ENCODE measurements at places on chromosomes 4 and X. TPM values are rescaled to one million over a fixed set of nuclear protein-coding genes. Genes with fewer than 3 reads are reported as not detected.

DNA sequence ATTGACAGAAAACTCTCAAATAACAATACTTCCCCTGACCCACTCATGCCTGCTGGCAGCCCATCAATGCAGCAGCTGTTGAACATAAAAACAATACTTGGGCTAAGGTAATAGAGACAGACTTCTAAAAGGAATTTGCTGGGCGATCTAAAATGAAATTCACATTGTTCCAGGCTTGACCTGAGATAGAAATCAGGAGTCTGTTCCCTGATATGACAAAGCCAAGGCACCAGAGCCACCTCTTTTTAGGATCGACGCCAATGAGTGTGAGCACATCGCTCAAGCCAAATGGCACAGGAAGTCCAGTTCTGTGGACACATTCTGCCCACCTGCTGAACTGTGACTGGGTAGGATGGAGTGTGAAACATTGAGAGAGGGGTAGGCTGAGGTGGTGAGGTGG, 4.9 kb downstream of the SEPTIN11 start:
- no peak overlapping the region for H3K4me3 ChIP-seq
- H3K4me1 ChIP-seq, result peaks cover 27% of the 10 kb centered on the region
- DNase-seq, result no peak
- H3K27me3 ChIP-seq, result no peaks in the 10 kb centered on the region
- no peak overlapping the region for H3K27ac ChIP-seq

- no peaks in the 10 kb centered on the region for H3K27me3 ChIP-seq
- H3K4me3 ChIP-seq, result no peak overlapping the region
- no peak overlapping the region for H3K27ac ChIP-seq
- no peaks in the 10 kb centered on the region for H3K36me3 ChIP-seq
- no peaks in the 10 kb centered on the region for H3K4me1 ChIP-seq
These were observed 20.6 kb downstream of the SH3D19 start for GRCh38 chr4:151304755-151305154.

- no peaks in the 10 kb centered on the region for H3K27me3 ChIP-seq
- H3K4me1 ChIP-seq, result no peaks in the 10 kb centered on the region
- no peak for DNase-seq
- H3K27ac ChIP-seq, result no peak overlapping the region
These were observed 914.5 kb upstream of the AGA start for GRCh38 chr4:178356725-178357124.

DNA sequence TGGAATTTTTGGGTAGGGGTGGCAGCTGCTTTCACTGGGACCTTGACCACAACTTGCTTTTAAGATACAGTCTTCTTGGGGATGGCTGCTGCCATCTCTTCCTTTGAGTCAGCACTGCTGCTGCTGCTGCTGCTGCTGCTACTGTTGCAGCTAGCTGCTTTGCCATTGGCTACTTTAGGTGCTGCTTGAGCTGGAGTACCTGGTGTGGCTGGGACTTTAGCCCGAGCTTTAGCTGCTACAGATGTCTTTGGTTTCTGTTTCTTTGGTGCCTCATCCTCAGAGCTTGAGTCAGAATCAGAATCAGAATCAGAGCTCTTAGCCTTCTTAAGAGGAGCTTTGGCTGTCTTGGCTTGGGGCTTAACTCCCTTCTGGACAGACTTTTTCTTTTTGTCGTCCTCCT, 52.2 kb downstream of the FAM9B start:
- no peak overlapping the region for H3K4me3 ChIP-seq
- H3K27me3 ChIP-seq, result no peaks in the 10 kb centered on the region
- H3K36me3 ChIP-seq, result no peaks in the 10 kb centered on the region
- DNase-seq, result no peak

GRCh38 chr4:152944666-152945320, 8.7 kb downstream of the FHDC1 start:
- H3K4me3 ChIP-seq, result no peak overlapping the region
- no peak for DNase-seq
- H3K4me1 ChIP-seq, result peaks cover 7% of the 10 kb centered on the region
- H3K27me3 ChIP-seq, result no peaks in the 10 kb centered on the region
- no peaks in the 10 kb centered on the region for H3K36me3 ChIP-seq

DNA sequence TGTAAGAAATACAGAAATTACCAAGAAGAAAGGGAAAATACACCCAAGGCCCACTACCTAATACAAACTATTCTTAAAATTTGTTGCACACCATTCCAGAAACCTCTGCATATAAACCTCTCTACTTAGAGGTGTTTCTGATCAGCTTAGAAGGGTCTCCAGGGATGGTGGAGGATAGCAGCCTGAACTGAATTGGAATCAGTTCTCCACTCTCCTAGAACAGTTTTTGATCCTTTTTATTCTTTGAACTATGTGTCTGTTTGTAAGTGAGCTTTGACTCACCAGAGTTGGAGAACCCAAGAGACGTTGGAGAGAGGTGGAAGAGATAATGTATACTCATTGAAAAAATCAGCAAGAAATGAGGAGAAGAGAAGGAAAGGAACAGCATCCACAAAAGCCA, 96.6 kb upstream of the OTUD4 start:
- DNase-seq, result no peak
- H3K36me3 ChIP-seq, result no peaks in the 10 kb centered on the region
- peaks cover 20% of the 10 kb centered on the region for H3K4me1 ChIP-seq
- no peaks in the 10 kb centered on the region for H3K27me3 ChIP-seq
- H3K27ac ChIP-seq, result no peak overlapping the region
- no peak overlapping the region for H3K4me3 ChIP-seq

DNA sequence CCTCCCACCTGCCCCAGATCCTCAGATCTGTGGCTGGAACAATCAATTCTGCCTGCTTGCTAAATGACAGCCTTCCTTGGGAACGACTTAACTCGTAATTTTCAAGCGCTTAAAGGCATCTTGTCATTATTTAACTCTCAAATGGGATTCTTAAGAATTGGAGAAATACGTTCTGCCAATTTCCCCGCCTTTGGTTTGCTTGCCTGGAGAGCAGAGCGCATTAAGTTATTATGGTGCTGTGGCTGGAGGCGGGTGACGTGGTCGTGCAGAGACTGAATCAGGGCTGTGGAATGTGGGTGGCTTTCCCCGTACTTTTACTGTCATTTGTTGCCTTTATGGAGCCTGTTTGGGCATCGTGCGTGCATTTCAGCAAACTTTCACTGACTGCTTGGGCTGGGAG, 78.9 kb upstream of the PSAPL1 start:
- no peaks in the 10 kb centered on the region for H3K36me3 ChIP-seq
- no peaks in the 10 kb centered on the region for H3K27me3 ChIP-seq
- no peak overlapping the region for H3K4me3 ChIP-seq
- peak; percentile 56 for DNase-seq
- no peak overlapping the region for H3K27ac ChIP-seq

GRCh38 chr4:42412251-42412650, 15.0 kb downstream of the SHISA3 start:
- H3K27me3 ChIP-seq, result no peaks in the 10 kb centered on the region
- H3K27ac ChIP-seq, result no peak overlapping the region
- H3K36me3 ChIP-seq, result no peaks in the 10 kb centered on the region
- DNase-seq, result no peak

- no peaks in the 10 kb centered on the region for H3K4me1 ChIP-seq
- no peaks in the 10 kb centered on the region for H3K27me3 ChIP-seq
- no peak overlapping the region for H3K27ac ChIP-seq
- H3K36me3 ChIP-seq, result no peaks in the 10 kb centered on the region
- DNase-seq, result no peak
These were observed 76.0 kb downstream of the ARAP2 start for GRCh38 chr4:36168127-36168878.

GRCh38 chr4:35608205-35608604, 636.1 kb downstream of the ARAP2 start:
- DNase-seq, result no peak
- no peaks in the 10 kb centered on the region for H3K4me1 ChIP-seq
- no peaks in the 10 kb centered on the region for H3K36me3 ChIP-seq
- H3K4me3 ChIP-seq, result no peak overlapping the region
- no peak overlapping the region for H3K27ac ChIP-seq
- H3K27me3 ChIP-seq, result no peaks in the 10 kb centered on the region

GRCh38 chr4:141387299-141387698, 166.6 kb downstream of the ZNF330 start:
- DNase-seq, result no peak
- H3K4me1 ChIP-seq, result no peaks in the 10 kb centered on the region
- no peak overlapping the region for H3K4me3 ChIP-seq

The F8 gene
- polyA plus RNA-seq, result 1.7 TPM

The CENPI gene
- polyA plus RNA-seq, result 0.42 TPM

- no peak for DNase-seq
- H3K36me3 ChIP-seq, result no peaks in the 10 kb centered on the region
- no peak overlapping the region for H3K4me3 ChIP-seq
- H3K27me3 ChIP-seq, result no peaks in the 10 kb centered on the region
- H3K4me1 ChIP-seq, result peaks cover 4% of the 10 kb centered on the region
- H3K27ac ChIP-seq, result no peak overlapping the region
These were observed 97.1 kb downstream of the TMA16 start for GRCh38 chr4:163591614-163592020.

GRCh38 chr4:13208558-13209193, 275.5 kb downstream of the RAB28 start:
- H3K36me3 ChIP-seq, result no peaks in the 10 kb centered on the region
- DNase-seq, result no peak
- H3K4me1 ChIP-seq, result no peaks in the 10 kb centered on the region
- no peaks in the 10 kb centered on the region for H3K27me3 ChIP-seq
- no peak overlapping the region for H3K27ac ChIP-seq
